ENCODE measurements at places on chromosomes 7 and 10. TPM values are rescaled to one million over a fixed set of nuclear protein-coding genes. Genes with fewer than 3 reads are reported as not detected.
A peak's percentile ranks its signal among the peaks of the same experiment; 100 is the strongest.

- DNase-seq = no peak
Measured at GRCh38 chr10:97277551-97277950, 14.9 kb downstream of the ARHGAP19 start.

DNA sequence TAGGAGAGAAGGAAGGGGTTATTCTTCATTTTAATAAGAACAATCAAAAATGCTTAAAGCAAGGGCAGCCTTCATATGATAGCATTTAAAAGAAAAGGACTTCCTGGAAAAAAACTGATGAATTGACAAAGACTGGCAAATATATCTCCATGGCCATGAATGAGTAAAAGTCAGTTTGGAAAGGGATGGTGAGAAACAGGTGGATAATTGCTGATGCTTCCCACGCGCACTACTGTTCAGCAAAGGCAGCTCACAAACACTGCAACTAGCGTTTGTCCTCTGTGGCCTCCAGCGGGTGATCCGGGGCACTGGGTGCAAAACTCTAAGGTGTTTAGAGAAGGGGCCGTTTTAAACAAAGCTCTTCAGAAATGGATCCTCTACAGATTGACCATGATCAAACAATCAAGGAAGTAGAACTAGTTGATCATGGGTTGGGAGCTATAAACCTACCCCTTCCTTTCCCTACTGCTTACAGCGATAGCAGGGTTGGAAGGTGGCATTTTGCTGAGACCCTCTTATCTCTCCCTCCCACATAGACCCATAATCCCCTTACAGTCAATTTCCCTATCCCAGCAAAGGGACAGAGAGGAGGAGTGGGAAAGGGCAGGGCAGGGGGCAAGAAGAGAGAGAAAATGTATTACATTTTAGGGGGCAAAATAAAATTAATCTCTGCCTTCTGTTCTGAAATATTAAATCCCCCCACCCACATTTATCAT, 53.8 kb downstream of the SMURF1 start:
- DNase-seq = no peak

DNA sequence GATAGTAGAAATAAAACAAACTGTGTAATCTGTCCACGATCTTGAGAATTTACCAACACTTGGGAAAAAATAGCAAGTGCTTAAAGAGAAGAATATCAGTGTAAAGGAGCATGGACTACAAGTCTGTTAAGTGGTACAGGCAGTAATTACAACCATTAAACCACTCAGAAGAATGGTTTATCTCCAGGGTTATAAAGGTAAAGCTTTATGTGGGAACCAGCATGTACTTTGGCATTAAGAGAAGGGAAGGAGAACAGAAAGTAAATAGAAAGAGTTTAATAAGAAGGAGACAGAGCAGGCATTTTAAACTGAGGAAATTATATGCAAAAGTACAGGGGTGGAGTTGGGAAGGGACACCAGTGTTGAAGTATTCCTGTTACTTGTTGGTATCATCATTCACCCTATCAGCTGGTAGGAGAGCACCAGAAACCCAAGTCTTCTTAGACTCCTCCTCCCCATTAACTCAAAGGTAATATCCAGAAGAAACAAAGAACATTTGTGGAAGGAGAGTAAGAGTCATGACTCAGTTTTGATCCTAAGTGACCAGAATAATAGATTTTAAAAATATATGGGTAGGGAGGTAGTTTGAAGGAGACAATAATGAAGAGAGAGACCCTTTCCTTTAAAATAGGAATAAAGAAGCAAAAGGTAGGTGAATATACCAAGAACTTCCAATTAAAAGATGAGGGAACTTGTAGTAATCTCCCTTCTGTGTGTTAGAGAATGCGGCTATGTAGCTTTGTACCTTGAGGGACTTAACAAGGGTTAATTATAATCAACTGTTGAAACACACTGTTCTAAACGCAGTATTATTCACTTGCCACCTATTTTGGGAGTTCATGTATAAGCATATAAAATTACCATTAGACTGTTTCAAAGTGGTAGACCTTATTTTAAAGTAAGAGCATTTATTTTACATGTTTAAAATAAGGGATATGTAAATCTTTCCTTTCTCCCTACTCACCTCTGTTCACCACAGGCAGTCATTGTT, 92.1 kb upstream of the STRIP2 start:
- DNase-seq = no peak

DNA sequence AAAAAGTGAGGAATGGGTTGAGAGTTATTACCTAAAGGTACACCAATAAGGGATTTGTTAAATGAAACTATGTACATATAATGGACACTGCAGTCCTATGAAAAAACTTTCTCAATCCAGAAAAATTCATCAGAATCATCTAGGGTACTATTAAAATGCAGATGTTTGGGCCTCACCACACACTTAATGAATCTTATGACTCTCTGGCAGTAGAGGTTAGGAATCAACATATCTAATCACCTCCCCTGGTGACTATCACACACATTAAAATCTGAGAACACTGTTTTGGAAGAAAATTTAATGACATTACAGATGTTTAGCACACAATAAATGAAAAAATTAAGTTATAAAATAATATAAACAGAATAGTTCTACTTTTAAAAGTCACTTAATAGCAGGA, 32.1 kb downstream of the BAZ1B start:
- DNase-seq = no peak

Gene TMEM270
- not detected for total RNA-seq

Gene UFSP1
- 6.3 TPM for total RNA-seq

DNA sequence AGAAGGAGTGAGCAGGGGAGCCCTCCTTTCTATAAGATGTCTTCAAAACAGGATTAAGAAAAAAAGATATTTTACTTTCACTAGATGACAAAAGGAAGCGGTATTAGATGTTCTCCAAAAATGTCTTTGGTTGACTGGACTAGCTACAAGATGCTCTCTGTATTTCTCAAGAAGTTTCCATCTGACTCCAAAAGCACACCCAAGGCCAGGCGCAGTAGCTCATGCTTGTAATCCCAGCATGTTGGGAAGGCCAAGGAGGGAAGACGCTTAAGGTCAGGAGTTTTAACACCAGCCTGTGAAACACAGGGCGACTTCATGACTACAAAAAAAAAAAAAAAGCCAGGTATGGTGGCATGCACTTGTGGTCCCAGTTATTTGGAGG, 84.5 kb downstream of the PIP4K2A start:
- no peak for DNase-seq

DNA sequence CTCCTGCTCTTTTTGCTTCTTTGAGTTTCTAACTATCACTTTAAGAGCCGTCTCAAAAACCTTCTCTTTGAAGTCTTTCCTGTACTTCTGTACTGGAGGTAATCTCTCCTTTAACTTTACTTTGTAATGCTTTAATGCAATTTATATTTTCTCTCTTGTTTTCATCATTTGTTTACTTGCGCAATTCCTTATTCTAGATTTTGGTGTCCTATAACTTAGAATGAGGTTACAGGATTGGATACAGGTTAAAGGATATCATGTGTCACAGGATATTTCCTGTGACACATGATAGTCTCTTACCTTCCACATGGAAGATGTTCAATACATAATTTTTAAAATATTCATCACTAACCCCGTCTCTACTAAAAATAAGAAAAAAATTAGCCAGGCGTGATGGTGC, 42.4 kb upstream of the CPN1 start:
- DNase-seq = no peak

DNA sequence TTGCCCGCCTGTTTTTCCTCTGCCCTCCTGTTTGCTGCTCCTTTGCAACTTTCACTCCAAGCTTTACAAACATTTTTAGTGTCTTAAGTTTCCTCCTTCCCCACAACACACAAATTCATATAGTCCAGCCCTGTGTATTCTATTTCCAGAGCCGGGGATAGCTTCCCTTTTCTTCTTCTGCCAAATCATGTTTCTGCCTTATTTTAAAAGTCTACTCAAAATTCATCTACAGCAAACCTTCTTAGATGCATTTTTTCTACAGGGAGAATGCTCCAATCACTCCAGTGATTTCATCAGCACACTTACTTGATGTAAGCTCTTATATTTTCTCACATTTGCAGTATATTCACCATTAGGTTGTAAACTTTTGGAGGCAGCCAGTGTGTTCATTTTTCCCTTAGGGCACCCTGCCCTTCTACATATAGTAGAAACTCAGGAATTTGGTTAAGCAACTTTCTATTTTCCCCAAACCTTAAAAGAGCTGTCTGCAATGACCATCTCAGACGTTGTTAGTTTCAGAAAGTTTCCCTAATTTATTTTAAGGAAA, 12.4 kb upstream of the ACTA2 start:
- DNase-seq = no peak

GRCh38 chr7:9192969-9193368, 759.6 kb downstream of the NXPH1 start:
- no peak for DNase-seq

- no peak for DNase-seq
Measured at GRCh38 chr10:91349381-91349780, 60.8 kb upstream of the HECTD2 start.

GRCh38 chr10:87613751-87614150, 45.9 kb upstream of the PAPSS2 start:
- DNase-seq = no peak

- DNase-seq = peak; percentile 22
Measured at GRCh38 chr7:51025668-51026067, 243.0 kb upstream of the GRB10 start.

GRCh38 chr7:73606801-73607691, 17.3 kb downstream of the MLXIPL start:
- DNase-seq = peak; percentile 85

- no peak for DNase-seq
Measured at GRCh38 chr10:62554632-62555199, 180.5 kb downstream of the ZNF365 start.

- DNase-seq = no peak
Measured at GRCh38 chr7:114933658-114934057, 11.8 kb downstream of the MDFIC start.

DNA sequence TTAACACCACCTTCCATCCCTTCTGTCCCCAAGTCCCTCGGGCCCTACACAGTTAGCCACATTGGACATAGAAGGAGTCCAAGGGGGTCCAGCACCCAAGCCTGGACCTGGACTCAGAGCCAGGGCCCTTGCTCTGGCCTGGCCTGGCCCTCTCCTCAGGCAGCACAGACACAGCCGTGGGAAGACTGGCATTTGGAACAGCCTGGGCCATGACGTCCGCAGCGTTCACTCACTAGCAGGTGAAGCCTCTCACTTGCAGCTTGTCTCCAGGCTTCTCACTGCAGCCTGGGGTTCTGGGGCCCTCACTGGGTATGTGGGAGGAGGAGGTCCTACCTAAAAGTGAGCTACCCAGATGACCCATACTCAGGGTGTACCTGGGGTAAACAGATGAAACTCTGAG, 33.7 kb upstream of the AQP1 start:
- DNase-seq = no peak

- no peak for DNase-seq
Measured at GRCh38 chr10:80649183-80649582, 111.5 kb downstream of the SH2D4B start.

Gene ITGA8
- 10.1 TPM for total RNA-seq

- no peak for DNase-seq
Measured at GRCh38 chr10:112304267-112304859, 21.2 kb downstream of the TECTB start.

DNA sequence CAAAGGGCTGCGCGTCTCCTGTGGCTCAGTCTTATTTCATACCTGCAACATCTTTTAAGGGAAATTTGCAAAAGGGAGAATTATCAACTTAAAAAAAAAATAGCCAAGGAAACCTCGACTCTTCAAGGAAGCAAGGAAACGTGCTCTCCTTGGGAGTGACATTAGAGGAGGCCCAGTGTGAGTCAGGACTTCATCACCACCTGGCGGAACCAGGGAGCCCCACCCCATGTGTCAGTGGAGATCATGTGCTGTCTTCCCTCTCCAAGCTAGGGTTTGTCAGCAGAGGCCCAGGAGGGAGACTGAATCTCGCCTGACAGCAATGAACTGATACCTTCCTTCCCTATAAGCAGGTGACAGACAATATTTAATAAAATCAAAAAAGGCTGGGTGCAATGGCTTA, 28.9 kb downstream of the POR start:
- DNase-seq = no peak

Gene SSBP1
- 116 TPM for total RNA-seq

Gene OR2A12
- total RNA-seq = not detected

Gene KIF11
- 14.6 TPM for total RNA-seq

GRCh38 chr10:132975831-132976682, 33.7 kb upstream of the CFAP46 start:
- no peak for DNase-seq

- no peak for DNase-seq
Measured at GRCh38 chr10:6236349-6237198, 33.8 kb downstream of the PFKFB3 start.

DNA sequence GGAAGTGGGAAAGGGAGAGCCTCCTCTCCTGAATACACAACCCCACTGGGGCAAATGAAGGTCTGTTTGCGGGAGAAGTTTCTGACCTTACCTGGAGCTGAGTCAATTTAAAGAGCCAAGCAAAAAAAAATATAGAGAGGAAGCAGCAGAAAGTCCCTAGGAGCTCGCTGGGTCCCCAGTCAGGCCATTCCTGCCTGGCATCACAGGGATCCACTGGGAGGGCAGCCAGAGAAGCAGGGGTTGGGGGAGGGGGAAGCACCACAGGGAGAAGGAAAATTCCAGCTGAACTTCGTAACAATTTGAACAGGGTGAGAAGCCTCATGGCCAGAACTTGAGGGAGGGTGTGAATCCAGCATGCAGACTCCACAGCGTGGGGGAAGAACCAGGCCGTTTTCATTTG, 298.7 kb downstream of the LRRTM3 start:
- no peak for DNase-seq

Gene NPFFR1
- total RNA-seq = not detected

Gene CNNM1
- total RNA-seq = 2.0 TPM

Gene UNCX
- total RNA-seq = 0.48 TPM

GRCh38 chr10:102283488-102283887, 38.2 kb downstream of the GBF1 start:
- no peak for DNase-seq

GRCh38 chr10:68135922-68136792, 26.9 kb downstream of the MYPN start:
- no peak for DNase-seq

GRCh38 chr10:48603421-48604038, 1.3 kb downstream of the ARHGAP22 start:
- DNase-seq = peak; percentile 49

DNA sequence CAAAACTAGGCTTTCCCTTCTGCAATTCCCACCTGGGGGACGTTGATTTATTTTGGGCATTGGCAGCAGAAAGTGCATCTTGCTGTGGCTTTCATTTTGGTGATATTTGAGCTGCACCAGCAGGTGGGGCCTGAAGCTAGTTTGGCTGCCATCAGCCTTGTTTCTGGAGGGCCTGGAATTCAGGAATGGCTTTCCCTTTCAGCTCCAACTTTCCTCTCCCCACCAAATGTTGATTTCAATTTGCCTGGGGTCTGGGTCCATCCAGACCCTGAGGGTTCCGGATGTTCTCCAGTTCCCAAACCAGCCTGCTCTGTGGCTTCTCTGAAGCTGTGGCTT, 640.4 kb downstream of the TYW1 start:
- DNase-seq = no peak

Gene HABP2
- total RNA-seq = 7.5 TPM

DNA sequence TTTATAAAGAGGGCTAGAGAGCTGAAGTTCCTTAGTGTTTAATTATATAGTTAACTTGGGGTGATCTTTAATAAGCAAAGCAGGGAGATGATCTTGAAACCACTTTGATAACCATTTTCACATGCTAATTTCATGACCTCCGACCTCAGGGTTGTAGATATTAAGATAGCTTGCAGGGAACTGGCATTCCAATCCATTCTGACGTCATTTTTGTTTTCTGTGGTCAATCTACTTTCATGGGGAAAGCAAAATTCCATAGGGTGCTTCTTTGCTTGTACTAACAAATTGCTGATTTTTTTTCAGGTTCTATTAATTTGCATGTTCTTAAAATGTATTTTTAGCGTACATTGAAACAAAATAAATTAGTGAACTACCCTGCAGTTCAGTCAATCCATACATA, 139.3 kb downstream of the CDCA7L start:
- no peak for DNase-seq

GRCh38 chr7:141073641-141074161, at the start of gene TMEM178B:
Gene TMEM178B (plus strand): TSS chr7:141074064.
- DNase-seq = no peak
